OCI-M1 (cell line): ENCODE measurements at places on chromosomes 13 and 19.
A peak's percentile ranks its signal among the peaks of the same experiment; 100 is the strongest.

DNA sequence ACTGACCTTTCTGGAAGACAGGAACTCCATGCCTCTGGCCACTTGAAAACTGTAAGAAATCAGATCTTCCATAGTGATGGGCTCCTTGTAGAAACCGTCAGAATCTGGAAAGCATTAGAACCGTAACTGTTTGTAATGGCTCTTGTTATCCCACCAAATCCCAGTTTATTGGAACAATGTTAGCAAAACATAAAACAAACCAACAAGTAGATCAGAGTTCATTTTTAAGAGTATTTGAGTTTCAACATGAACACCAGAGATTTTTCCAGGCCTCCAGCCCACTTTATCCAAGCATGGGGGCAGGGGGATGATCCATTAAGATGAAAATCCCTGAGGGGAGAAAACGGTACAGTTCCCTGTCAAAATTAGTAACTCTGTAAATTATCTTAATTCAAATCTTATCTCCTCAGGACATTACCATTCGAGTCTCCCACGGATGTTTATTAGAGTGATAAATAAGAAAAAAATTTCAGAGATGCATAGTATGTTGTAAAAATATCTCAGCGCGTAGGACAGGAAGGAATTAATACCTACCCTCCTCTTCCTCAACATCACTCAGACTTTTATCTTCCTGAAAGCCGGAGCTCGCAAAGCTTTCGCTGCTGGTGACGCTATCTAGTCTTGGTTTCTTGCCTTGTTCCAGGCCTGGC is 172.5 kb downstream of the FLT1 start:
- no peak for DNase-seq

DNA sequence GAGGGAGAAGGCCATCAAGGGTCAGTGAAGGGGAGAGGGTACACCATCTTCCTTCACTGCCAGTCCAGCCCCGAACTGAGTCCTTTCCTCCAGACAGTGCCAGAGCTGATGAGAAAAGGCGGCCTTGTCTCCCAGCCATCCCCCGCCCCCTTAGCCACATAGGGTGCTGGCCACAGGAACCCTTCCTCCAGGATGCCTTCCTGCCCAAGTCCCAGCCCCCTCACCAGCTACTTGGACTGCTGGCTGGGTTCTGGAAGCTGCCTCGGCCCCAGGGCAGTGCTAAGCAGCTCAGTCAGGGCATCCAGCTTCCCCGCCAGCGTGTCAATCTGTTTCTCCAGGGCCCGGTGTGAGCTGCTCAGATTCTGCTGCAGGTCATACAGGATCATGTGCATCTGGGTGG is 12.6 kb upstream of the SMG9 start:
- DNase-seq = no peak

DNA sequence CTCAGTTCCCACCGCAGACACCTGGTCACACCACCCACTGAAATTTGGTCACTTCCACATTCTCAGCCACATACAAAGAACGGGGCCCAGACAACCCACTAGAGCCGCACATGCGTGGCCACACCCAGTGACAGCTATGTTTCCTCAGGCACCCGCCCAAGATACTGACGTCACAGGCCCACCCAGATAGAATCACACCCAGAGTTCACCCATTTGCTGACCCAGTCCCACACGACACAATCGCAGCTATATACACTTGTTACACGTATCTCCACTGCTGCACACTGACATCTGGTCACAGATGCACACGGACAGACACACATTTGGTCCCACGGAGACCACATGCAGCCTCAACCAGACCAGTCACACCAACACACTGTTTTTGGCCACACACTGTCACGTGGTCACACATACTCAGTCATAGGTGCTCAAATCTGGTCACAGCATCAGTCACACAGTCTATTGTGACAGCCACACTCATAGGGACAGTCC is 2.9 kb downstream of the NUMBL start:
- no peak for DNase-seq

GRCh38 chr19:54369082-54369687 is 4.5 kb upstream of the LAIR1 start:
- DNase-seq = peak; percentile 94

- DNase-seq = no peak
Observed at GRCh38 chr13:110824702-110825300, 90.1 kb downstream of the ANKRD10 start.

GRCh38 chr19:12779162-12779993 is 4.0 kb upstream of the HOOK2 start:
- peak; percentile 68 for DNase-seq

- no peak for DNase-seq
Observed at GRCh38 chr19:29376855-29377354, 148.9 kb upstream of the VSTM2B start.

- no peak for DNase-seq
Observed at GRCh38 chr19:13917888-13918406, 11.9 kb downstream of the CC2D1A start.

DNA sequence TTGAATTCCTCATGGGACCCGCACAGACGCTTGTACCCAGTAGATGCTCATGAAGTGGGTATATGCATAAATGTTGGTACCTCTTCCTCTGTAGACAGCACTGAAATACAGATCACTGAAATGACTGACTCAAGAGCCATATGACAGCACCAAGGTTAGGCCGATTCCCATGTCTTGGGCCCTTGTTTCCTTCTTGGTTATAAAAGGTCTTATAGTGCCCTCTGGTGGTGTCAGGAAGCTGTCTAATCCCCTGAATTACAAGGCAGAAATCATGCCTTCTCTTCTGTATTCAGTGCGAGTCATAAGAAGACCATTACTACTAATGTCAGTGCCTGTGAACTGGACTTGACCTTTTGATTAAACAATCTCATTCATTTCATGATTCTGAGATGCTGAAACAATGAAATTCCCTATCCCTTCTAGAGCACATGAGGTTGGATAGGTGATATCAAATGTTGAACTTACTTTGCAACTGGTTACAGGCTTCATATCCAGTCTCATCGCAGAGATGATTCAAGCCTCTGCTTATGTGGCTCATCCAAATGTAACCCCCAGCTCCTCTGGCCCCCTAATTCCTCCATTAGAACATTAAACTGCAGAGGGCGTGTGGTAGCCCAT is 59.7 kb downstream of the SPATA13 start:
- peak; percentile 81 for DNase-seq

- peak; percentile 86 for DNase-seq
Observed at GRCh38 chr19:48152551-48152950, 17.6 kb downstream of the LIG1 start.

DNA sequence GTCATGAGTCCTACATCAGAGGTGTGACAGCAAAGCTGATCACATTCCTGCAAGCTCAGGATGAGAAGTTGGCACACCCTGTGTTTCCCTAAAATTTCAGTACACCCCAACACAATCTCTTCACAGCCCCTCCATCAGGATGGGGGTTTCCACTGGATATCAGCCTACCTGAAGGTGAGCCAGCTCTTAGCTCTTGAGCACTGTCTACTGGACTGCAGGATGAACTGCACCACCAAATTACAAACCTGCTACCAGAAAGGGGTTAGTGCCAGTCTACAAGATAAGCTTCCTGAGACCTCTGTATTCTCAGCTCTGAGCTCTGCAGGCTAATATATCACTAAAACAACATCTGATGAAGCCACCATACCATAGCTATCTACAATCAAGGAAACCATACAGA is 1616.2 kb upstream of the SPRY2 start:
- DNase-seq = peak; percentile 2

DNA sequence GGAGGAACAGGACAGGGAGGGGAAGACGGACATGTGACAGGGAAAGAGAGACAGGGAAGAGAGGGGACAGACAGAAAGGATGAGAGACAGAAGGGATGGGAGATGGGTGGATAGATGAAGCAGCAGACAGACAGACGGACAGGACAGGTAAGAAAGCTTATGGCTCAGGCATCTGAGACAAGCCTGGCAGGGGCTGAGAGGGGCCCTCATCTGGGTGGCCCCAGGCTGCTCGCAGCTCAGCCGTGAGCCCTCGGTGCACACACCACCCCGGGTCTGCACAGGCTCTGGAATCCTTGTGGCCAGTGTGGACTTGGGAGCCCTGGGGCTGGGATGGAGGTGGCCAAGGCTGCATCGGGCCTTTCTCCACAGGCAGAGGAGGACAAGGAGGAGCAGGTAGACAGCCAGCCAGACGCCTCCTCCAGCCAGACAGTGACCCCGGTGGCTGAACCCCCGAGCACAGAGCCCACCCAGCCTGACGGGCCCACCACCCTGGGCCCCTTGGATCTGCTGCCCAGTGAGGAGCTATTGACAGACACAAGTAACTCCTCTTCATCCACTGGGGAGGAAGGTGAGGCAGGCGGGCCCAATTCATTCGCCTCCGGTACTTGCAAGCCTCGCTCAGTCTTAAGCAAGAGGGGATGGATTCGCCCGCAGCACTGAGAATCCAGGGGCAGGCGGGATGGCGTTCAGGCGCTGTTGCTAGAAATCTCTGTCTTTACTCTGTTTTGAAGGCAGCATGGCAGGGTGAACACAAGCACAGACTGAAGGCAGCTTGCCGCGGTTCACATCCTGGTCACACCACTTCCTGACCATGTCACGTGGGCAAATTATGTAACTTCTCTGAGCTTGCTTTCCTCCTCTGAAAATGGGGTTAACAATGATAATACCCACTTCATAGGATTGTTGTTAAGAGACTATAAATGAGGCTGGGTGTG is 14.0 kb downstream of the GRAMD1A start:
- DNase-seq = no peak

- DNase-seq = no peak
Observed at GRCh38 chr19:50873056-50873455, at the start of gene KLK2. KLK2 (plus strand) TSS chr19:50873439; CDS start chr19:50873474, 35 bp downstream.

- DNase-seq = peak; percentile 63
Observed at GRCh38 chr13:32587011-32587810, 959 bp downstream of the PDS5B start.

GRCh38 chr19:55820037-55820436 is 11.8 kb downstream of the NLRP11 start:
- DNase-seq = no peak

DNA sequence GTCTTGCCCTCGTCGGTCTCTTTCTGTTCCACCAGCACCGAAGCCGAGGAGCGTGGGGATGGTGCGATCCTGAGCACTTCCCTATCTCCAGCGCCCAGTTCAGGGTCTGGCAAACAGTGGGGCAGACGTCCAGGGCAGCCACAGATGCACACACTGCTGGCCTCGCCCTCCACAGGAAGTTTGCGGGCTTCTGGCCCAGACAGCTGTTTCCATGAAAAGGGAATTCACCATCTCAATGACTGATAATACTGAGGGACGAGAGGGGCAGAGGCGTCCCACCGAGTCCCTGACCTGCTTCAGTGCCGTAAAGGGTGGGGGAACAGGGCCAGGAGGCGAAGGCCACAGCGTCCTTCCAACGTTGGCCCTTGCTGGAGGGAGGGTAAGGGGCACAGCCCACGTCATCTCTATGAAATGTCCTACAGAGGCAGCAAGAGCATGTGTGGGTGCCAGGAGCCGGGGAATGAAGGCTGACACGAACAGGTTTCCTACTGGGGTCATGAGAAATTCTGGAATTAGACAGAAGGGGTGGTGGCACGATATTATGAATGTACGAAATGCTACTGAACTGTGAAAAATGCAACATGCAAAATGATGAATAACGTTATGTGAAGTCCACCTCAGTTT is 19.5 kb downstream of the SHC2 start:
- DNase-seq = no peak

DNA sequence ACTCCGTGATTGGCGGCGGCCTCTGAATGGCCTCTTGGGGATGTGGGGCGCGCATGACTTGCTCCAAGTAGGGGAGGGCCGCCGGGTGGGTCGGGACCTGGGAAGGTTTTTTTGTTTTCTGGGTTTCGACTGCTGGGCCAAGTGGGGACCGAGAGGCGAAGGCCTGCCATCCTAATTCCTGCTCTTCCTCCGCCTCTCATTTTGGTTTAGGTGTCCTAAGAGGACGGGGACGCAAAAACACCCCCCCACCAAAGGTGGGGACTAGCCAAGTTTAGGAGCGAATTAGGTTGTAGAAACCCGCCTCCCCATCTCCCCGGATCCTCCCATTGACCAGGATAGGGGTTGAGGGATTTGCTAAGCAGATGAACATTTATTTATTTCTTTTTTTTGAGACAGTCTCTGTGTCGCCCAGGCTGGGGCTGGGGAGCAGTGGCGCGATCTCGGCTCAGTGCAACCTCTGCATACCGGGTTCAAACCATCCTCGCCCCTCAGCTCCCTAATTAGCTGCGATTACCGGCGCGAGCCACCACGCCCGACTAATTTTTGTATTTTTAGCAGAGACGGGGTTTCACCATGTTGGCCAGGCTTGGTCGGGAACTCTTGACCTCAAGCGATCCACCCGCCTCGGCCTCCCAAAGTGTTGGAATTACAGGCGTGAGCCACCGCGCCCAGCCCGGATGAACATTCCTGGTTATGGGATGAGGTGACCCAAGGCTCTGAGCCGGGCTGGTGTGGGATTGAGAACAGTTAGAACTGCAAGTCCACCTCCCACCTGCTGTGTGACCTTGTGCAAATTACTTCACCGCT is 838 bp downstream of the PPP2R1A start:
- DNase-seq = peak; percentile 73

DNA sequence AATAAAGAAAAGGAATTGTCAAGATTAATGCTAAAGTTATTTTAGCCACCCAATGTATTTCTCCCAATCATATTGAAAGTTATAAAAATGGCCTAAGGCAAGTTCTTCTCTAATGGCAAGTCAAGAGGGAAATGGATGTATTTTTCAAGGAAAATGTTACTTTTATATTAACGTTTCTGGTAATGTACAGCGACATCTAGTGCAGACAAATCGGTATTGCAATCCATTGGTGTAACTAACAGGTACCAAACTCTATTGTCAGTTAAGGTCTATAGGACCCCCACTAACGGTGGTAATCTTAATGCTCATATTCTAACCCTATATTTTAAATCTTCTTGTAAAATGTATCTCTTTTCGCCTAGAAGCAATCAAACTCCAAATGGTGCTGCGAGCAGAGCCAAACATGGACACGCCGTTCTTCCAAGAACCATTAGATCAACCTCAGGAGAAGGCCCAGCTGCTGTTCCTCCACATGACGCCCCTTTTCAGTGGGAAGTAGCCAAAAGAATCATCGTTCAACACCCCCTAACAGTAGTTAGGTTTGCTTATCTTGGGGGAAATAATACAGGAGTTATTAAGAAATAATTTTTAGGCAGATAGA is 98.5 kb upstream of the PABPC3 start:
- DNase-seq = peak; percentile 51

DNA sequence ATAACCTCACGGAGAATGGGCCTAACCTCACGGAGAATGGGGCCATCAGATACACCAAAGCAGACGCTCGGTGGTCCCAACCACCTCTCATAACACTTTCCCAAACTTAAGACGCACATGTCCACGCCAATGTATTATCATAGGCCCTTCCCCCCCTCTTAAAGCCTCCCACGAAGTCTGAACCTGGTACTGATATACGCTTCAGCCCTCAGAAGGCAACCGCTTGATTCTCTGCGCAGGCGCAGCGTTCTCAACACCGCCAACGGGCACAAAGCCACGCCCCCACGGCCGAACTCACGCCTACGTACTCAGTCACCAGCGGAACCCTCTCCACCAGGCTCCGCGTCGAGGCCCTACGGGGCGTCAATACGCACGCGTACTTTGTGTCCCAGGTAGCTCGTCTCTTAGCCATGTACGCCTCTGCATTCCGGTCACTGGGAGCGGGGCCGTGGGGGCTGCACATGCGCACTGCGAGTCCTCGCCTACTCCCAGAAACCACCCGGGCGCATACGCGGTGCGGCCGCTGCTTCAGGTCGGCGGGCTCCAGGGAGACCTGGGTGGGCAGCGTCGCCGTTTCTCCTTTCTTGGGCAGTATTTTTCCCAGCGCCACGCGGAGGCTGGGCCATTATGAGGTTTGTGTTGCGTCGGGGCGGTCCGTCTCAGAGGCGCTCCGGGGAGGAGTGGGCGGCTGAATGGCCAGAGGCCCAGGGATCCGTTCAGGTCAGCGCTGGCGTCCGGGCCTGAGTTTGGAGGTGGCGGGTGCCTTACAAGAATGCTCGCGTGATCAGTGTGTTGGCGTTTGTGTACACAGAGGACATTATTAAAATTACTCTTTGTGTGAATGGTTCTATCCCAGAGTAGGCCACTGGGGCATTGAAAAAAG is 25.3 kb downstream of the ZNF582 start:
- peak; percentile 100 for DNase-seq
